ENCODE measurements at places on chromosomes 16 and 17.

DNA sequence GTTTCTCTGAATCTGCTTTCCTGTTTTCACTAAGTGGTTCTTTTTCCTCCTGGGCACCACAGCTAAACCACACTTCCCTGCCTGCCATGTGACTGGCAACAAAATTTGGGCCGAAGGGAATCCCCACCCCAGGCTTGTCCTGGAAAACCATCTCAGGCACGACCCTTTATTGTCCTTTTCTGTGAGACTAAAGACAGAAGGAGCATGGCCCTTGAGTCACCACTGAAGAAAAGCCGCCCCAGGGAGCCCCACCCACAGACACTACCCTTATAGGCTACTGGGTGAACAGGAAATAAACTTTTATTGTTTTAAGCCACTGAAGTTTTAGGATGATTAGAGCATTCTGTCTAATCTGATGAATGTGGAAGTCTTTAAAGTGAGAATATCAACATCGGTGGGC is 88.6 kb upstream of the BRD7 start:
- no peak for DNase-seq

- DNase-seq, result peak; percentile 47
Observed at GRCh38 chr16:30761427-30761927, 385 bp downstream of the CFAP119 start.

DNA sequence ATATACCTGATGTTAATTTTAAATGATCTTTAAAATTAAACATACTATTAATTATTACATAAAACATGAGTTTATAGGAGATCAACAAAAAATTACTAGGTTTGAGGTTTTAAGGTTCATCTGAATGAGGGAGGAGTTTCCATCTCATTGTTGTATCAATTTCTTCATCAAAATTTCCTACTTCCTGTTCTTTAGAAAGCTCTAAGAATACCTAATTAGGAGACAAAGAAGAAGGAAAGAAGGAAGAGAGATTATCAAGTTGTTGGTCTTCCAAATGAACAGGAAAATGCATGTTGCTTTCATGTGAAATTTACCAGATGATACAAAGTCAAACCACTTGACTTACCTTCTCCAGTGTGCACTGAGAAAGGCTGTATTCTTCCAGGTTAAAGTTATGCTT is 18.1 kb upstream of the ABCA9 start:
- no peak for DNase-seq

- DNase-seq, result no peak
Observed at GRCh38 chr17:8421571-8421970, 14.1 kb upstream of the NDEL1 start.

DNA sequence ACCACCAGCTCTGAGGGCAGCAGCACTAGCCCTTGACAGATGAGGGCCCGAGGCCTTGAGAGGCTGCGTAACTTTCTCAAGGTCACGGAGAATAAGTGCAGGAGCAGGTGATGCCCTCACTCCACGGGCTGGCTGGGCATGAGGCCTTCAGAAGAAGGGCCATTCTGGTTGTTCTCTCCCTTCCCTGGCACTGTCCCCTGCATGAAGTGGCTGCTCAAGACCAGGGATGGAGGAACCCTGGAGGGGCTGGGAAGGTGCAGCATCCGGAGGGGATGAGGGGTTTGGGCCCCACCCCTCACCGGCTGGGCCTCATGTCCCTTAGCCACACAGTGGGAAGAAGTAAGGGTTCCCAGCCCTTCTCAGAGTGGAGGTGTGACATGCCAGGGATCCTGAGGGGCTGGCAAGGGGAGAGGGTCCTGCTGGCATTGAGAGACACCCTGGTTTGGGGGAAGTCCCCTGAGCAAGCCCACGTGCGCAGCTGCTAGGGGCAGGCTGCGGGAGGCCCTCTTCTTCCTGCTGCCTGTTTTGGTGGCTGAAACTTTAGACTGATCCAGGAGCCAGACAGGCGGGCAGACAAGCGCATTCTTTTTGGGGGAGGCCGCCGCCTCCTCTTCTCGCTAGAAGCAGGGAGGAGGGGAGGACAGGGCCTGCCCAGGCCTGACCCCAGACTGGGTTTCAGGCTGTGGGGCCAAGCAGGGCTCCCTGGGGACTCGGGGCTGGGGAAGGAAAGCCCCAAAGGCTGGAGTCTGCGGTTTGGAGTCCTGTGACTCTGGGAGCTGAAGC is 74.0 kb downstream of the N4BP1 start:
- no peak for DNase-seq

GRCh38 chr17:74369221-74369620 is 1.9 kb downstream of the GPR142 start:
- peak; percentile 67 for DNase-seq

DNA sequence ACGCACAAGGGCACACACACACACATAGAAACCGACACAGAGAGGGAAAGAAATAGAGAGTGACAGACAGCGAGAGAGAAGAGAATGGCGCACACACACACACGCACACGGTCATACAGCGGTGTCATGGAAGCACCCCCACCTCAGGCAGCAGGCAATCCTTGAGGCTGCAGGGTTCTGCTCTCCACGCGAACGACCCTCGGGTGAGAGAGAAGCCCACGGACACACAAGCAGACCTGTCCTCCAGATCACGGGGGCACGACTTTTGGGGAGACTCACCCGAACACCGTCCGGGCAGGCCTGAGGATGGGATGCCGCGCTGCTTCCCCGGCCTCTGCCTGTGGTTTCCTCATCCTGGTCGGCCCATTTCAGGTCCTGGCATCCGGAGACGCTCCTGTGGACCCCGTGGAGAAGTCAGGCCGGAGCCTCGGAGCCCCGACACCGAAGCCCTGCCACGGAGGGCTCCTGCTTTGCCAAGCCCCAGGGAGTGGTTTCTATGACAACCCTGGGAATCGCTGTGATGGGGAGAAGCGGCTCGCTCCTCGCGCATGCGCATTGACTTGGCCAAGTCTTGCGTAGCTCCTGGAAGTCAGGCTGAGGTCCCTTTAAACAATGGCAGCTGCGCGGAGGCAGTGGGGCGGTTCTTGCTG is 118.2 kb upstream of the KCNJ18 start:
- DNase-seq, result peak; percentile 32

DNA sequence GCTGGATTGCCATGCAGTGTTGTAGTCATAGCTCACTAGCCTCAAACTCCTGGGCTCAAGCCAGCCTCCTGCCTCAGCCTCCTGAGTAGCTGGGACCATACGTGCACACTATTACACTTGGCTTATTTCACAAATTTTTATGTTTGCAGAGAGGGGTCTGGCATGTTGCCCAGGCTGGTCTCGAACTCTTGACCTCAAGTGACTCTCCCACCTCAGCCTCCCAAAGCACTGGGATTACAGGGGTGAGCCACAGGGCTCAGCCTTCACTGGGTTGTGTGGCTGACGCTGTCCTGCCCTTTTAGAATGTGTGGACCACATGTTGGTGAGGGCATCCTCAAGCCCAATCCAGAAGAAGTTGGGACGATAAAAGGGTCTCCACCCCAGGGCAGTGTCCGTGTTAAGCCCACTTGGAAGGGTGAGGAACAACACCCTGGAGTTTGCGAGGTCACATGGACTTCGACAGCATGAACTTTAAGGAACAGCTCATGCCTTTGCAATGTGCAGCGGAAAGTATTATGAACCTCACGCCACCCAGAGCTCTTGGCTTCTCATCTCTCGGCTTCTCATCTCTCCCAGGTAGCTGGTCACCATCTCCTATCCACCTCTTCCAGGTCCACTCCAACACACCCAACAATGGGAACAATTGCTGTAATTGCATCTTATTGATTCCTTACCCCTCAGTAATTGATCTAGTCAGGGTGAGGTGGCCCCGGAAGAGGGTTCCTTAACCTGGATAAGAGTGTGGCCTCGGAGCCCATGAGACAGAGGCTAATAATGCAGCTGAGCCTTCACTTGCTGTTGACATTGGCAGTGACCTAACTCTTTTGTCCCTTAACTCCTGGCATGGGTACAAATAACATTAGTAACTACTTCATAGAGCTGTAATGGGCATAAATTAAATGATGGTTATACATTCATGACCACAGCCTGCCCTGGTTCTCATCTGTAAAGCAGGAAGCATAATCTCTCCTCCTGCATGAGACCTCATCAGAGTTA is 6.7 kb downstream of the FOXL1 start:
- DNase-seq, result no peak

- no peak for DNase-seq
Observed at GRCh38 chr17:63041722-63042121, 75.7 kb downstream of the TANC2 start.

DNA sequence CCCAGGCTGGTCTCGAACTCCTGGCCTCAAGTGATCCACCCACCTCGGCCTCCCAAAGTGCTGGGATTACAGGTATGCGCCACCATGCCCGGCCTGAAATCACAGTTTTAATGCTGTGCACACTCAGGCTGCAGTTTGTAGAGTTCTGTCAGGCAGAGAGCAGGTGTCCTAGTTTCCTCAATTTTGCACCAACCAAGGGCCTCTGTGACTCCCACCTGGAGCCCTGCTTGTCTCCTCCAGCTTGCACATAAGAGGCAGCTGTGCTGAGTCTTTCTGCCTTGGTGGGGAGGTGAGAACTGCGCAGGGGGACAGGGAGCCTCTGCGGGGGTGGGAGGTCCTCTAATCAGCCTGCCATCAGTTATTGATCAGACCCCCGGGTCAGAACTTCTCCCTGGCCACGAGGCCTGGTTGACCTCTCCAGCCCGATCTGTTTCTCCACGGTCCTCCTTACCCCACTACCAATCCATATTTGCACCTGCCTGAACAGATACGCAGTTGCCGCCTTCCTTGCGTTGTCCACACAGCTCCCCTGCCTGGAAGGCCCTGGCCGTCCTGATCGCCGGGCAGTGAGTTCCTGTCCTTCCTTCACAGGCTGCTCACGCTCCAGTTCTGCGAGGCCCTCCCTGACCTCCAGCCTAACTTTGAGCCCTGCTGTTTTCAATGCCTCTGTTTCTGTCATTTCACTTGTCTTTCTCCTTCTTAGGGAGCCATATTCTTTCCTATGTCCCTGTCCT is 48.1 kb upstream of the SIAH1 start:
- no peak for DNase-seq

Measured in activated CD8-positive, alpha-beta memory T cell treated with anti-CD3 and anti-CD28 coated beads, Interleukin-2, amount 50 U/mL, for 4 hours (primary cell).